Left lung (tissue), 14 donors: ENCODE measurements at places on chromosomes 4 and X. TPM values are rescaled to one million over a fixed set of nuclear protein-coding genes. Genes with fewer than 3 reads are reported as not detected.

DNA sequence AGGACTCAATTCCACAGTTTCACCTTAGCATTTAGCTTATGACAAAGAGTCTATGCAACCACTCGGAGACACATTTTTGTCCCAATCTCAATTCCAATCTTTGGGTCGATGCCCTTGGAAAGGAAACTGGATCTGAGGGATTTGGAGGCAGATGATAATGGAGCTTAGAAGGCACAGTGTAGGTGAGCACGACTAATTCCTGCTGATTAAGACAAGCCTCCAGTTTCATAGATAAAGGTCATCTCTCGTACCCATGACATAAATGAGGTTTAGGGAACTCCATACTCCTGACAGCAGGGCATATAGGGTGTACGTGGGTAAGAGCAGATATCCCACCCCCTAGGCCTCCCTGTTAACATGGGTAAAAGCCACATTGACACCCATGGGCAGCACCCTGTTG is 24.4 kb upstream of the ZNF718 start:
- no peak for DNase-seq
- H3K4me1 ChIP-seq: no peaks in the 10 kb centered on the region
- no peak overlapping the region for H3K4me3 ChIP-seq
- H3K27me3 ChIP-seq: no peaks in the 10 kb centered on the region

DNA sequence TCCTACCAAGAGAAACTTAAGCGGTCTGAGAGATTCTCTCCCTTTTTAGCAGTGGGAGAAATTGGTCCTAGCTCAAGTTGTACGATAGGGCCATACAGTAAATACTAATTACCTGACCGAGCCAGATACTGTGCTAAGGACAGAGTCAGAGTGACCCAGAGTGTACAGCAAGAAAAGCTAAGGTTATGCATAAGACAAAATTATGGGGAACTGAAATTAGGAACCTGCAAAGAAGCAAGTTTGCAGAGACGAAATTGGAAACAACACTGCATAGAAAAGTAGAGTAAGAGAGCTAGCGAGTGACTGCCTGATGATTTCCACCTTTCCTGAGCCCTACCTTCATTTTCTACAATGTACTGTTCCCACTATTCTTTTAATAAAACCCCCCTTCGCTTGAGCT is 278.1 kb downstream of the NKX6-1 start:
- H3K4me1 ChIP-seq: no peaks in the 10 kb centered on the region
- H3K36me3 ChIP-seq: no peaks in the 10 kb centered on the region
- H3K27me3 ChIP-seq: no peaks in the 10 kb centered on the region
- H3K4me3 ChIP-seq: no peak overlapping the region

DNA sequence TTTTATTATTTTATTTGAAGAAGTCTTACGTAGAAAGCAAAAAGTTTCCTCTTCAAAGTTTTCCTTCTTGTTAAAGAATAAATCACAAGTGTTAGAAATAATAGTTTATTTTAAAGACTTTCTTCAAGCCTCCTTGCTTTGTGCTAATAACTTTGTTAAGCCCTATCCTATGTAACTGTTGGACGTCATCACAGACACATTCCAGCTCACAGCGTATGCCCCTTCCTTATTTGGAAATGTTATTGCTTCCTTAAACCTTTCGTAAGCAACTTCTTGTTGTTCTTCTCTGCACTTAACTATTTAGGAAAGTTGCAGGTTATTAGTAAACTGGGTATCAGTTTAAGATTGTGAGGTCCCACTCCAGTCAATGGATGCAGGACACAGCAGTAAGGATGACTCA is 7.6 kb upstream of the SRD5A3 start:
- no peak overlapping the region for H3K27ac ChIP-seq
- no peak overlapping the region for H3K4me3 ChIP-seq
- no peaks in the 10 kb centered on the region for H3K4me1 ChIP-seq
- no peak for DNase-seq
- H3K27me3 ChIP-seq: no peaks in the 10 kb centered on the region

AREG gene
- 16.8 TPM for total RNA-seq

GRCh38 chr4:139965789-139966188 is 188.2 kb downstream of the MAML3 start:
- H3K4me3 ChIP-seq: no peak overlapping the region
- peaks cover 13% of the 10 kb centered on the region for H3K4me1 ChIP-seq
- DNase-seq: no peak
- no peaks in the 10 kb centered on the region for H3K36me3 ChIP-seq
- H3K27ac ChIP-seq: no peak overlapping the region
- no peaks in the 10 kb centered on the region for H3K27me3 ChIP-seq
